ENCODE measurements at places on chromosomes 11 and 22. TPM values are rescaled to one million over a fixed set of nuclear protein-coding genes. Genes with fewer than 3 reads are reported as not detected.

BATF2 gene
- 2.9 TPM for total RNA-seq

HSPB2 gene
- 14.4 TPM for total RNA-seq

PHLDA2 gene
- 7.5 TPM for total RNA-seq

ART1 gene
- not detected for total RNA-seq

ST13 gene
- total RNA-seq, result 238 TPM

DEUP1 gene
- total RNA-seq, result not detected

SCN4B gene
- 2.9 TPM for total RNA-seq

APOBEC3C gene
- 25.1 TPM for total RNA-seq

THOC5 gene
- 45.4 TPM for total RNA-seq

LRRC56 gene
- 1.4 TPM for total RNA-seq

TRIM49 gene
- not detected for total RNA-seq
